ENCODE measurements at places on chromosomes 11 and 22.
A peak's percentile ranks its signal among the peaks of the same experiment; 100 is the strongest.

DNA sequence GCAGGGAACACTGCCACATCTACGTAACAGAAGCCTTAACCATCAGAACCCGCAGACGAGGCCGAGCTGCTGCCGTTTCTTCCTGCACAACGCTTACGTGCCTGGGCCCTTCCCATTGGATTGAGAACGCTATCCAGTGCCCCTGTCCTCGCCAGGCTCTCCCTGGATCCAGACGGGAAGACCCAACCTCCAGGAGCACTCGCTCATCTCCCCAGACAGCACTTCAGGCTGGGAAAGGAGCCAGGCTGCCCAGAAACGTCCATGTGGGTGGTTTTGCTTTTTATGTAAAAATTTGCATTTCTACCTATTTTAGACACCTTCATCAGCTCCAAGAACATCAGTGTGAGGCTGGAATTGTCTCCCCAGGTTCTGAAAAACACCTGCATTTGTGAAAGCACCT, 7.3 kb upstream of the CRYBB3 start:
- no peak for DNase-seq

- no peak for DNase-seq
Measured at GRCh38 chr11:73394416-73395296, 18.5 kb downstream of the RELT start.

- no peak for DNase-seq
Measured at GRCh38 chr11:2954263-2954662, 25.0 kb upstream of the PHLDA2 start.

- DNase-seq = no peak
Measured at GRCh38 chr22:35479359-35479758, 61.3 kb upstream of the RASD2 start.

- DNase-seq = peak; percentile 69
Measured at GRCh38 chr22:37316875-37317371, 34.6 kb downstream of the CYTH4 start.

- DNase-seq = peak; percentile 58
Measured at GRCh38 chr22:43996170-43996980, 27.7 kb upstream of the PARVB start.

GRCh38 chr11:28318871-28319270, 210.7 kb downstream of the METTL15 start:
- no peak for DNase-seq

GRCh38 chr11:63683133-63683991, 2.1 kb downstream of the RTN3 start:
- DNase-seq = no peak

DNA sequence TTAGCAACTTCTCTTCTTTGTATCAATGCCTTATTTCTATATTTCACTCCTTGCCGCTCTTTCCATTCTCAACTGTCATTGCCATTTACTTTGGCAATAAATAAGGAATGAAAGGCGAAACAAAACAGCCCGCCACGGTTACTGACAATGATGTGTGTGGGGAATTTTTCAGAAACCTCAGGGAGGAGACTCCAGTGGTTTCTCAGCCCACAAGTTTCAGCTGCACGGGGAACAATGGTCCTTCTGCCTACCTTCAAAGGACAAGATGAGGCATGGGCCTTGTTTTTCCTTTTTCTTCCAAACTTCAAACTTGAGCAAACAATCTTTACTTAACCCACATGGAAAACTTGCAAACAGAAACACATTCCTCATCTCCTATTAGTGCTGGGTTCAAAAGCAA, 409.4 kb downstream of the METTL15 start:
- DNase-seq = no peak

Measured in central memory CD4-positive, alpha-beta T cell (primary cell).